ENCODE measurements at places on chromosomes 4 and X.

DNA sequence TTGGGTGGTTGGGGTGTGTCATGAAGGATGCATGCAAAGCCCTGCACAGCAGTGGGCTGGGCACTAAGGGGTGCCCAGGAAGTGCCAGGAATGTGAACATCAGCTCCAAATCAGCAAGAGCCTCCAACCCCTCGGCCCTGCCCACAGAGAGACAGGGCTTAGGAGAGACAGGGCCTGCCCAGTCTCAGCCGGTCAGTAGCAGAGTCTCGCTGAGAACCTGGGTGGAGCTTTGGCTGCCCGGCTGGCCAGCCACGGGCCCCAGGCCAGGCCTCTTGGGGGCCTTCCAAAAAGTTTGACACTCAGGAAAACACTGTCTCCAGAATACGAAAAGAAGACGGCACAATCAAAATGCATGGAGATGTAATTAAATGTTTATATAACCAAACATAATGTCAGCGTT lies 4.3 kb upstream of the MXD4 start:
- DNase-seq = no peak

DNA sequence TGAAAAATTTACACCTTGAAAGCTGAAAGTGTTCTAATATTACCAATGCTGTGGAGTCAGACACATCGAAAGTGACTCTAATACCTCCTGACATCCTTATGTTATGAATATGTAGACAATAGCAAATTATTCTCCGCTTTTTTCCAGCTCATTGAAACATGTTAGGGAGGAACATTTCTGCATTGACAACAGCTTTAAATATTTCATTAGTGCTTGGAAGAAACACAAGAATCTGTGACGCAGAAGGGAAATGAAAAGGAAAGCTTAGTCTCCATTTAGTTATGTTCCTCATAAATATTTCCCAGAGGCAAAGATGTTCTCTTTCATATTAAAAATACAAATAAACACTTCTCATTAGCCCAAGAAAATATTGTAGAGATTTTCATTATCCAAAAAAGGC lies 55.8 kb upstream of the CD99 start:
- no peak for DNase-seq

DNA sequence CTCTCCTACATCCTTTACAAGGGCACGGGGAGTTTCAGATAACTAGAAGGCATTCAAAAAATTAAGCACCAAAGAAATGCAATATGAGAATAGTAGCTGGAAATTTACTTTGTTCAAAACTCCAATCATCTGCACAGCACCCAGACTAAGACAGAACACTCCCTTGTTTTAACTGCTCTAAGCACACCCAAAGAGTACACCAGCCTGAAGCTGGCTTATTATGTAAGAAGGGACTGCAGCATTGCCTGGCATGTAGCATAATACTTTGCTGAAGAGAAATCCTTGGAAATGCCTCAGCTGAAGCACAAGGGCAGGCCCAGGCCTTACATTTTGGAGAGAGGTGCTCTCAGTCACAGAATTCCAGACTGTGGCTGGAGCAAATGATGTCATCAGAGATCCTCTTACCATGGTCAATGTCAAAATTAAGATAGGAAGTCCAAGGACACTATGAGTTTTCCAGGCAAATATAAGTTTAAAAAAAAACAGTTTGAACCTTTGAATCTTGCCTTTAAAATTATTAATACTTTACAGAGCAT lies 14.8 kb downstream of the ARHGEF6 start:
- no peak for DNase-seq

GRCh38 chr4:54050214-54050904 lies 14.0 kb downstream of the CHIC2 start:
- DNase-seq = no peak

DNA sequence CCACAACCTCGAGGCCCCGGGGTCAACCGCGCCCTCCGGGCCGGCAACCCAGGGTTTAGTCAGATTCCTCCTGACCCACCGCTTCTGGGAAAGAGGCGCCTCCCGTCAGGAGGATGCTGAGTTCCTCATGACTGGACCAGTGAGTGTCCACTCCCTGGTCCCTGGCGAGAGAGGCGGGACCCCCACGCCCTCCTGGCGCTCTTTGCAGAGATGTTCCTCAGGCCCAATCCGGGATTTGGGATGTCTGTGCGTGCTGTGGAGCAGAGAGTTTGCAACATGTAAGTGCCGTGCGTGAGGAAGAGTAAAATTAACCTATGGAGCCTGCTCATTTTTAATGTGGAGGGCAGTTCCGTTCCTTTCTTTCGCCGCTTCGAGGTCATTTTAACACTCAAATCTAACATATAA lies 824 bp upstream of the UGDH start:
- DNase-seq = no peak

- DNase-seq = no peak
These were observed 646.7 kb downstream of the BCOR start for GRCh38 chrX:39451046-39451445.

DNA sequence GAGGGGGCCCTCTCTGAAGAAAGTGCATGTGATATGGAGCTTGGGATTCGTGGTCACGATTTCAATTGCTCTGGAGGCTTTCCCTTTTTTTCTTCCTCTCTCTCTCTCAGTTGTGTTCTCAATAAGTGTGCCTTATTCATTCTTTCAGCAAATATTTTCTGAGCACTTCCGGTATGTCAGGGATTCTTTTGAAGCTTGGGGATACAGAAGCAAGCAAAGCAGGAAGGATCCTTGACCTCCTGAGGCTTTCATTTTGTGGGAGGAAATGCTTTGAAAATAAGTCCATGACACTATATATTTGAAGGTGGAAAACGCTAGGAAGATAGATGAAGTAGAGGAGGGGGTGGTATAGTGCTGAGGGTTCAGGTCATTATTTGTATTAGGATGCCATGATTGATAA lies 12.6 kb upstream of the GABRE start:
- DNase-seq = no peak

GRCh38 chr4:102247041-102247440 lies 98.2 kb downstream of the SLC39A8 start:
- no peak for DNase-seq

DNA sequence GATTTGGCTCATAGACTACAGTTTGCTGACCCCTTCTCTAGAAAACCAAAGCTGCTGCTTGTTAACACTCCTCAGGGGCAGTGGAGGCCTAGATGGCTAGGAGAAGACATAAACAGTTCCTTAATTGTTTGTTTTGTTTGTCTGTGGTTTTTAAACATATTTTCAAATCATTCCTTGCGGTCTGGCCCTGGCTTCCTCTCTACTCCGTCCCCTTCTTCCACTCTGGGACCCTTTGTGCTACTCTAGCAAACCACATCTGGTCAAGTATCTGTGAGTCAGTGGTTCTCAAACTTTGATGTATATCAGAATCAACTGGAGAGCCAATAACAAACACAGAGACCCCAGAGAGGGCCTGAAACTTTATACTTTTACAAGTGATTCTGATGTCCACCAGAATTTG lies 36.1 kb downstream of the FRMPD4 start:
- DNase-seq = no peak

- no peak for DNase-seq
These were observed 6.7 kb downstream of the DOCK11 start for GRCh38 chrX:118502161-118502789.

DNA sequence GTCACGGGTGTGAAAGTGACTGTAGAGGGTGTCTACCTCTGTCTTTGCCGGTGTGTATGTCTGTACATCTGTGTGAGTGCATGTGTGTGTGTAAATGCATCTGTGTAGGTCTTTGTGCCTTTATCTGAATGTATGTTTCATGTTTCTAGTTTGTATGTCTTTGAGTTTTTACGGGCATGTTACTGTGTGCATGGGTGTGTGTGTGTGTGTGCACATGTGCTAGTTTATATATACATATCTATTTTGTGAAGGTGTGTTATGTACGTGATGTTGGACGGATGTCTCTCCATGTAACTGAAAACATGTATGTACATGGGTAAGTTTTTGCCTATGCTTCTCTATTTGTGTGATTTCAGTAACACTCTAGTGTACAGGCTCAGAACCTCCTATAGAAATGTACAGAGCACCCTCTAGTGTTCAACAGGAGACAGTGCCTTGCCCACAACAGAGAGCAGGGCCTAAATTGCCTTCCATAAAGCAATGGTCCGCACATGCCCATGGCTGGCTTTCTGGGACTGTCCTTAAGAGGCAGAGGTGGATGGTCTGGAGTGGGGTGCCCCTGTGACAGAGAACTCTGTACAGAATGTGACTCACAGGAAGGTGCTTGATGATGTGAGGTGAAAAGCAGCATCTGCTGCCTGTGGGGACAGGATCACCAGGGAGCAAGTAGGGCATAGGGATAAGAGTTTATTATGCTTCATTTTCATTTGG lies 343.5 kb downstream of the RAPGEF2 start:
- DNase-seq = peak; percentile 58

DNA sequence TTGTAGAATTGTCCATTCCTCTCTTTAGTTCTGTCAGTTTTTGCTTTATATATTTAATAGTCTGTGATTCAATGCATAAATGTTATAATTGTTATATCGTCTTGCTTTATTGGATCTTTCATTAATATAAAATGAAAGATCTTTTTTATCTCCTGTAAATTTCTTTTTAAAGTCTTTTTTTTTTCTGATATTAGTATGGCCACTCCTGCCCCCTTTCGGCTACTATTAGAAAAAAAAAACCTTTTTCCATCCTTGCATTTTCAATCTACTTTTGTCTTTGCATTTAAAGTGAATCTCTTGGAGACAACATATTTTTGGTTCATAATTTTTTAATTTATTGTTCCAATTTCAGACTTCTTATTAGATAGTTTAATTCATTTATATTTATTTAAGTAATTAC lies 677.4 kb upstream of the NDST4 start:
- DNase-seq = no peak

GRCh38 chr4:154415313-154415712 lies 76.3 kb downstream of the DCHS2 start:
- DNase-seq = no peak

- DNase-seq = no peak
These were observed 123.4 kb downstream of the SPCS3 start for GRCh38 chr4:176443117-176443516.

GRCh38 chrX:42025861-42026260 lies 102.5 kb upstream of the CASK start:
- DNase-seq = no peak

GRCh38 chrX:42739741-42740140 lies 38.2 kb downstream of the PPP1R2C start:
- DNase-seq = no peak

DNA sequence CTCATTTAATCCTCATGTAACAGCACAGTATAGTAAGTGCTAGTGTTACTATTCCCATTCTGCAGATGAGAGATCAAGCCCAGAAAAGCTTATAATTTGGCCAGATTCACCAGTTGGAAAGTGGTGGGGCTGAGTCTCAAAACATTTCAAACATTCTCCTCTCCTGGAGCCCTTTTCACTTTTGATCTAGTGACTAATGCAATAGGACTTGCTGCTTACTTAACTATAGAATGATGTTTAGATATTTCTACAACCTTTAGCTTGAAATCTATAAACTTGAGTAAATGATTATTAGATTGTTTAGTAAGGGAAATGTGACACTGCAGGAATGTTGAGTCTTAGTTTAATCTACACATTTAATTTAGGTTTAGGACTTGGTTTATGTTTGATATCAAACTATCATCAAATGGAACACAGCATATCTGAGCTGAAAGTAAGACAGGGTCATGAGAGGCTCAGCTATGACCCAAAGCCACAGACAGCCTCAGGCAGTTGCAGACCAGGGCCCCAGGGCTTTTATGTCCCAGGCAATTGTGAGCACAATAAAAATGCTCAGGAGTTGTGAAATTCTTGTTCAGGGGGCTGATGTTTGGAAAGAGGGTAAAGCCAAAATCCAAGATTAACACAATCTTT lies 199.5 kb upstream of the HS3ST1 start:
- no peak for DNase-seq

DNA sequence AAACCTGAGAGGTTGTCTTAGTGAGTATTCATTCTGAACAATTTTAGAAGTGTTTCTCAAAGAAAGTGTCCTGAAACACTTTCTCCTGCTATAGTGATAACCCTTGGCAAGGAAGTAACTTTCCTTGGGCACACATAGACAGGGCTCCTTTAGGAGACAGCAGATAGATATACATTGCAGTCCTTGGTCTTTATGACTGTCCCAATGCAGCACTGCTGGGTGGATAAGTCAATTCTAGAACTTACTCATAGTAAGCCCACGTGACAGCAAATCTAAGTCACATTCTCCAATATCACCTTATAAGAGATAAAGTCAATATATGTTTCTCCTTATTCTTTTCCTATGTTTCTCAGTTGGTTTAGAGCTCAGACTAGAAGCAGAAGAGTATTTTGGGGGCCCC lies 46.7 kb downstream of the GPRASP3 start:
- DNase-seq = no peak

DNA sequence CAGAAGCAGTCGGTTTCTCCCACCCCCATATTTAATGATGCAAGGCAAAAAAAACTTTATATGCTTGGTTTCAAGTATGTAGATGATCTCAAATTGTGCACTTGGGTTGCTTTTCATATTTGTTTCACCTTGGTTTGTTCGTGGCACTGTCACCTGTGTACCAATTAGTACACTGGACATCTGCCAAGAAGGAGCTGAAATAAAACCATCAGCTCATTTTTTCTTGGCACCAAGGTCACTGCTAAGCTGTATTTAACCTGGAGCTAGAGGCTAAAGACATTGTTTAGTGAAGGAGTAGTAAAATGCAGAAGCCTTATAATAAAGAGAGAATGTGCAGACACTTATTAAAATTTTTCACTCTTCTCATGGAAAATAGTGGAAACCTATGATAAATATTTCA lies 430.8 kb downstream of the ARHGAP24 start:
- no peak for DNase-seq

DNA sequence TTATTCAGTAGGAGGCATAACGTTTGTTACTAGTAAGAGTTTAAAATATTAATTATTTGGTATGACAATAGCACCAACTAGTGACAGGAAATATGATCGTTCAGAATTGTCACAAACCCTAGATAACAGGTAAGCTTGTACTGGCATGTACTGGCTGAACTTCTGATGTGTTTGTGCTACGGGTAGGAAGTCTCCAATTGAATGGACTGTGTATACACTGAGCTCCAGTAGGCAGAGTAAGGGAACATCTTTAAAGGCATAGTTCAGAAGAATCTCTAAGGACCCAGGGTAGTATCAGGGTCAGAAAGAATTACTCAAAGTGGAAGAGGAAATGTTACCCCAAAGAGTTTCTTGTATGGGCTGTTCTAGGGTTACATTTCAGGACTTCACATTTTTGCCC lies 230.4 kb downstream of the EDA2R start:
- peak; percentile 1 for DNase-seq

GRCh38 chr4:156981262-156981769 lies 9.7 kb upstream of the PDGFC start:
- DNase-seq = no peak

- DNase-seq = no peak
These were observed 17.6 kb upstream of the GK2 start for GRCh38 chr4:79425586-79425985.

DNA sequence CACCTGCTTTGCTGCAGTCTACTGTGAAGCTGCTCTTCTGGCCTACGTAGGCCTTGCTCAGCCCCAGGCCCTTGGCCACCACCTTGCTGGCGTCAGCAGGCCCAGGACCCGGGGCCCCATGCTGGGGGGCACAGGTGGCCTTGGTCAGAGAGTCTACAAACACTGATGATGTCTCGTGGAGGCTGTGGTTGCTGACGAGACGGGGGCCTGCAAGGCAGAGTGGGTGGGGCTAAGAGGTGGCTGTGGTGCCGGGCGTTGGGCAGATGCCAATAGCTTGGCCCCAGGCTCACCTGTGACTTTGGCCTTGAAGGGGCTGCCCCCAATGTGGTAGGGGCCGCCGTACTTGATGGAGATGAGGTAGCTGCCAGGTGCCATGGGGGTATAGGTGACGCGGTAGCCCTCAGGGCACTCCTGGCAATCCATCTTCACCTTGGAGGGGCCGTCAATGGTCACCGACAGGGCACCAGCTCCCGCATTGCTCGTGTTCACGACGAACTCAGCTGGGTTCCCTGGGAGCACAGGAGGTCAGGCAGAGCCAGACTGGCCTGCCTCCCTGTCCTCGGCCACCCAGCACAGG lies 25.0 kb downstream of the FLNA start:
- DNase-seq = no peak
